Spleen (tissue), 13 donors: ENCODE measurements at places on chromosomes 1 and 21. TPM values are rescaled to one million over a fixed set of nuclear protein-coding genes. Genes with fewer than 3 reads are reported as not detected.

DNA sequence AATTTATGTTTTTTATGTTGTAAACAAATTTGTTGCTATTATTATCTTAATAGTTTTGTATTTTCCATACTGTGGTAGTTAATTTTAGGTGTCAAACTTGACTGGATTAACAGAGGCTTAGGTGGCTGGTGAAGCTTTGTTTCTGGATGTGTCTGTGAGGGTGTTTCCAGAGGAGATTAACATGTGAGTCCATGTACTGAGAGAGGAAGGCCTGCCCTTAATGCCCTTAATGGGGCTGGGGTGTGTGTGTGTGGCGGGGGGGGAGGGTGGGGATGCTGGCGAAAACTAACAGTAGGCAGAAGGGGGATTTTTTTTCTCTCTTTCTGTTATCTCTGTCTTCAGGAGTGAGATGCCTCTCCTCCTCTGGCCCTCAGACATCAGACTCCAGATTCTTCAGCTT is 1.9 kb downstream of the OR14A16 start:
- DNase-seq, result no peak

The UQCRH gene
- 206 TPM for total RNA-seq

- DNase-seq, result no peak
Observed at GRCh38 chr1:224619209-224619608, 3.1 kb downstream of the CNIH3 start.

- no peak for DNase-seq
Observed at GRCh38 chr1:66916320-66916719, 8.3 kb downstream of the DNAI4 start.

DNA sequence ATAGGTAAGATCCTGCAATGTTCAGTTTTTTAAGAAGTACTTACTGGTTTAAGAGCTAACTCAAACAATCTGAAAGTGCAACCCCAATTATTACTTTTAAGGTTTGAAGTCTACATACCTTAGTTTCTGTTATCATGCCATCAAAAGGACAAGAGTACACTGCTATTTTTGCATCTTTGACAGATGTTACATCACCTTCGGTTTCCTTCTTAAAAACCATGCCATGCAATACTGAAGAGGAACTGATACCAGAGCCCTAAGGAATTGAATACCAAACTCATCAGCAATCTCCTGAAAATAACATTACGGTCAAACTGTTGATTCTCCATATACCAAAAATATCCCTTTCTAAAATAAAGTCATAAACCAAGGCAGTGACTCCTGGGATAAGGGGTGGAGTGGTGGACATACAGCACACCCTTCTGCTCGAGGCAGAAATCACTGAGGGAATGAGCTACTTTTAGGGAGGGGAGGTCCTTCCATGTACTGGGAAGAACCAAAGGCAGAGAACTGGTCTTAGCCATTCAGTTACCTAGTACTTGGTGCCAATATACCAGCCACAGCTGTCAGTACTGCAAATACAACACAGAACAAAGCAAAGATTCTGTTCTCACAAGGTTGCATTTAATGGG is 8.5 kb downstream of the CCT8 start:
- DNase-seq, result no peak

The SPRR5 gene
- not detected for total RNA-seq

- no peak for DNase-seq
Observed at GRCh38 chr21:36910581-36911307, 55.7 kb downstream of the HLCS start.

The NEK2 gene
- 1.5 TPM for total RNA-seq

The DNASE2B gene
- 0.57 TPM for total RNA-seq

DNA sequence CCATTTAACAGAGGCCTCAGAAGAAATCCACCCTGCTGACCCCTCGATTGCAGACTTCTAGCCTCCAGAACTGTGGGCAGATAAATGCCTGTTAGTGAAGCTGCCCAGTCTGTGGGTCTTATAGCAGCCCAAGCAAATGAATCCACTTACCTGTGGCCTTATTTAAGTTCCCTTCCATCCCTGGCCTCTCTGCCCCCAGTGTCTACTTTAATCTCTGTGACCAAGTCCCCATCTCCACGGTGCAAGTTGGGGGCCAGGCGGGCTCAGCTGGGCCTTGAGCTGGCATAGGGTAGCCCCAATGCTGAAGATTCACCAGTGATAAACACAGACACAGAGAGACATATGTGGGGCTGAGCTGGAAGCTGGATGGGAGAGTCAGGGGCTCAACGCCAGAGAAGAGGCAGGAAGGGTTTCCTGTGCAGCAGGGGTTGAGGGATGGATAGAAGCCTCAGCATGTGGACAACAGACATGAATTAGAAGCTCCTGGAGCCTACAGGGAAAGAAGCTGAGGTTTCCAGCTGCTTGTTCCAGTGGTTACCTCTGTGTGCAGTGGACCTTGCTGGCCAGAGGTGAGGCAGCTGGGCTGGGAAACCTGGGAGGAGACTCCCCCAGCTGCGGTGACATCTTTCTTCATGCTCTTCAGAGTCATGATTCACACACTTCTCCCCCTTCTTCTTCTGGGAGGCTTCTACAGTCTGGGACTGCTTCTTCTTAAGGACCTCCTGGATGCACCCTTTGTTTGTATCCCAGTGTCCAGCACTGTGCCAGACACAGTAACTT is 13.4 kb upstream of the B3GALT5 start:
- no peak for DNase-seq

The PROK1 gene
- 0.26 TPM for total RNA-seq

DNA sequence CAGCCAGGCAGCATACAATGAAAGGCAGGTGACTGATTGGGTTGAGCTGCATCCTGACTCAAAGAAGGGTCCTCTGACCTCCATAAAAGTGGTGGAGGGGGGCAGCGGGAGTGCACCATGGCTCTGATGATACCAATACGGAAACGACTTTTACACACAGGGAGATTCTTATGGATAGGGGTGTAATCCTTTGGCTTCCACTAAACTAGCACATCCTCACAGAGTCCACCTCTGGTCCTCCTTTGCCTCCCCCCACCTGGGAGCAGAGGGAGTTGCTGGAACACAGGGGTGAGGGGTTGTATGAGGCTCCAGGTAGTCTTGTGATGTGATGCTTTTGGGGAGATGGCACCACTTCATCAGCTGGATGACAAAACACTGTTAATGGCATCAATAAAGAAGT is 361.0 kb downstream of the BARHL2 start:
- DNase-seq, result no peak

DNA sequence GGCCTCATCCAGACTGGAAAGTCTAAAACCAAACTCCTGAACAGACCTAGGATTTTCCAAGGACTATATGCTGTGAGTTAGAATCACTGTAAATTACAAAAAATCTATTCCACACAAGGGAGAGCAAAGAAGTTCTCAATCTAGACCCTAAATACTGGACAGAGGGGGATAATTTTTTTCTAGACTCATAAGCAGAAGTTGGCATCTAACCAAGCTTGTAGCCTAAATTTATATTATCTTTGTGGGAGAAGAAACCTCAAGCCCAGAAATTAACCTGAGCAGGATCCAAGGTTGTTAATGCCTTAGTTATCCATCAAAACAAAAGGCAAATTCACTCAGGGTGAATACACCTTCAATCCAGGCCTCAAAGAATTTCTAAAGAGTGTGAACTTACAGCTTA is 290.2 kb downstream of the SMYD3 start:
- DNase-seq, result no peak

DNA sequence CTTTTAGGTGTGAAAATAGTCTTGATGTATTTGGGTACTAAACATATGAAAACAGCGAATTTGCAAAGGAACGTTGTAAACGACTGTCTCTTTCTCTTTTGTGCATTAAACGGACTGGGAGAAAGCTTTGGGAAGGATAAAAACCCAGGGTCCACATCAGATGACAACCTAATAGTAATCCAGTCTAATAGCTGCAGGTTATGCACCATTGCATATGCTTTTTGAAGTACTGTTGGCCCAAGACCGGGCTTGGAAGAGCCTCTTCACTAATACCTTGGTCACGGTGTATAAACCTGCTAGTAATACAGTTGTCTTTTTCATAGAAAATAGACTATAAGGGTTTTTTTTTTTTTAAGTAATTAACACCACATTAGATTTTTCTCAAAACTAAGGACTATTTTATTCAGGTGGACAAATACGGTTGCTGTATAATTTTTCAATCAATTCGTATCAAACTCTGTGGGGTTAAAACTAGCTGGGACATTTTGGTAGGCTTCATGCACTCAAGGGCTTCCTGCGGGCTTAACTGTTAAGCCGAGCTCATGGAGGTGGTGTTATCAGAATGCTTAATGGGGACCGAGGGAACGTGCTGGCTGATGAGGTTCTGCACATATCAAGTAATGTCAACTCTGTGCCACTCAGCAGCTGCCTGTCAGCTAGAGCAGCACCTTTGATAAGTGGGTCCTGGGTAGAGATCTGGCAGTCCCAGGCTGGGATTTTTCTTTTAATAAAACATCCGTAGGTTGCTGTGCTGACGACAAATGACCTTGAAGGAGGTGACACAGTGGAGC is 2.1 kb downstream of the RYR2 start:
- no peak for DNase-seq

The CR1L gene
- total RNA-seq, result 0.94 TPM

GRCh38 chr1:44842486-44842861 is 579 bp downstream of the PTCH2 start:
- DNase-seq, result no peak

DNA sequence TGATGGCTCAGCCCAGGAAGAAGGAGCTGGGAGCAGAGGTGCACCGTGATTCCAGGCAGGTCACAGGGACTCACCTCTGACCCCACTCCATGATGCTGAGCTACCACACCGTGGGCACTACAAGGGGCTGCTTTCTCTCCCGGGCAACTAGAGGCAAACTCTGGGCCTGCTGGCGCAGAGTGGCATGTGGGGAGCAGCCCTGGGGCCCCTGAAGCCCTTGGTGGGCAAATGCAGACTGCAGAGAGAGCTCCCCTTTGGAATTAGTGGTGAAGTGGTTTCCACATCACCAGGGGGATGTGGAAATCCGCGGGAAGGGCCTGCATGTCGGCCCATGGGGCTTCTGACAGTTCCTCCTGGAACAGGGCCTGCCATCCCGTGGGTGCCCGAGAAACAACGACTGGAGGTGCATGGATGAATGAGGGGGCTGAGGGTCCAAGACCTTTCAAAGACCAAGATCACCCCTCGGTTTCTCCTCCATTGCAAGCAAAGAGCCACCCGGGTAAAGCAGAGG is 11.8 kb upstream of the MMEL1 start:
- DNase-seq, result peak; percentile 70

DNA sequence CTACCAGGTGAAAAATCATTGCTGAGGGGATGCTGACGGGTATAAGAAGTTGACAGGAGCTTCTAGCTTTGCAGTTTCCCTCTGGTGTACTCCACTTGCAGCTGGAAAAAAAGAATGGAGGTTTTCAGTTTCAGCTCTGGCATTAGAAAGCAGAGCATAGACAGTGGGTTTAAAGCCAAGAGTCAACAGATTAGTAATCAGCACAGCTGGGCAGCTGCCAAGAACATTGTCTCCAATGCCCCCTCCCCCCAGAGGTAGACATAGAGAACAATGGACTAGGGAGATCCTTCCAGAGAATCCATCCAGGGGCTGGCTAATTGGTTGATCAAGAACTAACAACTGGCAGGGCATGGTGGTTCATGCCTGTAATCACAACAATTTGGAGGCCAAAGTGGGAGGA is 10.1 kb upstream of the ZBTB8B start:
- DNase-seq, result no peak

DNA sequence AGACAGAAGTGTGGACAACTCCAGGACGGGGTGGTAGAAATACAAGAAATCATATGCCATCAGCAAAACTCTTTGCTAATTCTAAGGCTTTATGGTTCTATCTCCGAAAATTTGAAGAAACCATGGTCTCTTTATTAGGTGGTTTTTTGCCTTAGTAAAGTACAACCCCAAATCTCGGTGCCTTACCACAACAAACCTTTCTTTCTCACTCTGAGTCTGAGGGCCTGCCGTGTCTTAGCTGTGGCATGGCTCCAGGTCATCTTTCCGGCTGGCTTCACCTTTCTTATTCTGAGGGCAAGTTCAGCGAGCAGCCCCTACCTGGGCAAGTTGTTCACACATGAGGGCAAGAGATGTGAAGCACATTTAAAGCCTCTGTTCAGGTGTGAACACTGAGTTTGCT is 280.6 kb downstream of the TTLL7 start:
- no peak for DNase-seq

The OR14K1 gene
- total RNA-seq, result 0.73 TPM

The PADI4 gene
- 118 TPM for total RNA-seq

The NUAK2 gene
- total RNA-seq, result 20.0 TPM
